ENCODE measurements at places on chromosomes 5 and 9.

- DNase-seq: peak; percentile 61
These were observed 176.4 kb downstream of the FGF18 start for GRCh38 chr5:171595801-171596231.

DNA sequence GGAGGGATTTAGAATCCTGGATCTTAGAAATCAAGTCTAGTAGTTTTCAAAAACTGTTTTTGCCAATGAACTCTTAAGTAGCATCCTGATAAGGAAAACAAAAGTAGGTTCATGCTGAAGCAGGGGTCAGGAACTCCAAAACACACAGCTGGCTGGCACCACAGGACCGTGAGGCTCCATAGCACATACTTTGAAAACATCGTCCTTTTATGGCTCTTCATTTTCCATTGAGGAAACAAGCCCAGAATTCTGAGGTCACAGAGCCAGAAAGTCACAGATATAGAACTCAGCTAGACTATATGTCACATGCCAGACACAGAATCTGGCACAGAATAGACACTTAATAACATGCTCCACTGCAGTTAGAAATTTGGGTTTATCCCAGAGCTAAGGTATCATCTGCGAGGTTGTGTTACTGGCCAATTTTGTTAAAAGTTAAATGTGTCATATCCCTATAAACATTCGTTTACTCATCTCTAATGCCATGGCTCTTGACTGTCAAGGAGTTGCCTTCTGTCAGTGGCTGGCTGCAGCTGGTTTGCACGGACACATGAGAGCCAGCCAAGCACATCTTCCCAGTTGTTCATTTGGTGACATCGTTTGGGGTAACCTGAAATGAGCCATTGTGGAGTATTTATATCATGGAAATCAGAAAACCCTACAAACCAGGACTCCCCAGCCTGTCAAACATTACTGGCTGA, 58.8 kb downstream of the FAM78A start:
- DNase-seq: no peak

GRCh38 chr5:153891394-153891793, 147.3 kb downstream of the FAM114A2 start:
- no peak for DNase-seq

DNA sequence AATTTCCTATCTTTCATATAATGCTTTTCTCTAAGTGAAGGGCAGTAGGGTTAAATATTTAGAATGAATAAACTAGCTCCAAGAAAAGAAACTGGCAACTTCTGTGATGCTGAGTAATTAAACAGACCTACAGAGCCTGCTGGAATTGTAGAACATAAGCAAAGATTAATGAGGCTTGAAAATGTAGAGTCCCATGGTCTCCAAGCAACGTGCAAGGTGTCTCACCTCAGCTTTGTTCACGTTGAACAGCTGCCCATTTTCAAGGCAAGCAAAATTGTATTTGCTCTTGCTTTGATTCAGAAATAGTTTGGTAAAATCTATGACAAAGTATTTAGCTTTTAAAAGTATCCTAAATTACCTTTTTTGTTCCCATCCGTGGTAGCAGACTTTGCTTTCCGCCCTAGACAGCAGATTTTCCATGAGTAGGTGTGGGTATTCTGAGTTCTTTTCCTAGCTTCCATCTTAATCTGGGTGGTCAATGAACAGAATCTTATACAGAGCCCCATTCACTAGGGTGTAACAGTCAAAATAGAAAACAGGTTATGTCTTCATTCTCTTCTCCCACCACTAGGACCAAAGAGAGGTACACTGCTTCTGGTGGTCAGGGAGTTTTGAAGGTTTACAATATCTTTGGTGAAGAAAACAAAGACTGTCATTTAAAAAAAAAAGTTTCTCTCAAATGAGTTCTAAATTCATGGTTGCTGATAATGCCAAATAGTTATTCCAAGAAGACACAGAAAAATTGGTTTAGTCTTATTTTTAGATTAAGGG, 52.1 kb upstream of the TYRP1 start:
- no peak for DNase-seq

DNA sequence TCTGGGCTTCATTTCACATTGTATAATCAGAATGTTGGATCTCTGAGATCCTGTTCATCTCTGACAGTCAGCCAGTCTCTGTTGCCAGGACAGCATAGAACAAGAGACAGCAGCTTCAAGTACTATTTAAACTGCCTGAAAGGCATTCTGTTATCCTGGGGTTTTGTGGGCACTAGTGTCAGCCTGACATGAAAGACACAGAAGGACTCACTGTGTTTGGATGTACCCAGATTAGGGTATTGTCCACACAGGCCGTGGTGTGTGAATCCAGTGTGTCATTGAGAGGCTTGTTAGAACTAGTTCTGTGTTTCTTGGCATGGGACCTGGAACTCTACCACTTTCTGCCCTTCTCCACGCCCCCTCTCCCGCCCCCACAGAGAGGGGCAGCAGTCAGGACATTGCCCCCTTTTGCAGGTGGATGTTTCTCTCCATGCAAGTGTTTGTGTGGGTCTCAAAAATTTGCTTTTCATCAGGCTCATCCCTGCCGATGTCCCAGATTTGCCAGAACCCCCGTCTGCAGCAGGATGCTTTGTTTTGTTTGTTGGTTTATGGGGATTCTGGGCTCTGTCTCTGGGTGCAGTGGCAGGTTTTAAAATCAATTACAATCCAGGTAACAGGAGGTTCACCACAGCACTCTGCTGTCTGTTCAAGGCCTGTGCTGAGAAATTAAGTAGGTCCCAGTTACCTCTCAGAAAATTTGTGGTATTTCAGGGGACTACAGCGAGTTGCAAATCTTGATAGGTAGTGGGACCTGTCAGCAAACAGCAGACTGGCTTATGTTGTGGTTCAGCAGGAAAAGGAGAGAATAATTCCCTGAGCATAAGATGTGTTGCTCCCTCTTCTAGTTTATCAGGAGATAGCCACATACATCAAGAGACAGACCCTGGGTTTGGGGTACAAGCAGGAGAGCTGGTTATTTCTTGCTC, 144.6 kb downstream of the DOCK2 start:
- no peak for DNase-seq

- peak; percentile 95 for DNase-seq
These were observed 22.5 kb downstream of the NEK6 start for GRCh38 chr9:124280176-124280691.

GRCh38 chr5:153222936-153223335, 267.5 kb upstream of the GRIA1 start:
- DNase-seq: peak; percentile 48
